Fibroblast of skin of scalp (primary cell): ENCODE measurements at places on chromosomes 4 and X.

DNA sequence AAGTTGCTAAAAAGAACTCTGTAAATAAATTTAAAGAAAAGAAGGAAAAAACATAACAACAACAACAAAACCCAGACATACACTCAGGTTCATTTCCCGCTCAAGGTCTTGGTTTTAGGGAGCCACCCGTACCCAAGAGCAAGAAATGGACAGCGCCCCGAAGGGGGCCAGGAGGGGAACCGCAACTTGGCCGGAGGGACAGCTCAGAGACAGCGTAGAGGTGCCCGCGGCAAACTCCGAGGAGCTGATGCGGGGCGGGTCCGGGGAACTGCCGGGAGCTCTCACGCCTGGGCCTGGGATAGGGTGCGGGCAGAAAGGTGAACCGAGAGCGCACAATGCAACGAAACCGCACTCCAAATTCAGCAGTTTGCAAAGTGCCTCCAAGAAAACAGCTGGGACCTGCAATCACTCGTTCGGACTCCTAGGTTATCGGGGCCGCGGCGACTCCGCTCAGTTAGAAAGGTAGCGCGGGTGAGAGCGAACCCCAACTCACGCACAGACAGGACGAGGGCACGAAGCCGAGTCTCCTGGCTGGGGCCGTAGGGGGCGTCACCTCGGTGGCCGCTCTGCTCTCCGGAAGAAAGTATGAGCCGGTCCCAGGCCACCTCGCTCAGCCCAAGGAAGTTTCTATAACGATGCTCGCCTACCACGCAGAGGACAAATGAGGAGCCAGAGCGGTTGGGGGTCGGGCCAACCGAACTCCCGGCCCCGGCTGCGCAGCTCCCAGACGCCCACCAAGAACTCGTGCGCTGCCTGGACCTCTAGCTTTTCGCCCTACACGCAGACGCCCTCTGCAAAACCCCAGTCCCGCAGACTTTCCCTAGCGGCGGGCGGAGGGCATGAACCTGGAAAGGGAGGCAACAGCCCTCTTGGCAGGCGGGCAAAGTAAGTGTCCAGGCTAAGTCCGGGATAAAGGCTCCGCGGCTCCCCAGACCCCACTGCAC lies 1.4 kb downstream of the NDNF start:
- DNase-seq = peak; percentile 61

DNA sequence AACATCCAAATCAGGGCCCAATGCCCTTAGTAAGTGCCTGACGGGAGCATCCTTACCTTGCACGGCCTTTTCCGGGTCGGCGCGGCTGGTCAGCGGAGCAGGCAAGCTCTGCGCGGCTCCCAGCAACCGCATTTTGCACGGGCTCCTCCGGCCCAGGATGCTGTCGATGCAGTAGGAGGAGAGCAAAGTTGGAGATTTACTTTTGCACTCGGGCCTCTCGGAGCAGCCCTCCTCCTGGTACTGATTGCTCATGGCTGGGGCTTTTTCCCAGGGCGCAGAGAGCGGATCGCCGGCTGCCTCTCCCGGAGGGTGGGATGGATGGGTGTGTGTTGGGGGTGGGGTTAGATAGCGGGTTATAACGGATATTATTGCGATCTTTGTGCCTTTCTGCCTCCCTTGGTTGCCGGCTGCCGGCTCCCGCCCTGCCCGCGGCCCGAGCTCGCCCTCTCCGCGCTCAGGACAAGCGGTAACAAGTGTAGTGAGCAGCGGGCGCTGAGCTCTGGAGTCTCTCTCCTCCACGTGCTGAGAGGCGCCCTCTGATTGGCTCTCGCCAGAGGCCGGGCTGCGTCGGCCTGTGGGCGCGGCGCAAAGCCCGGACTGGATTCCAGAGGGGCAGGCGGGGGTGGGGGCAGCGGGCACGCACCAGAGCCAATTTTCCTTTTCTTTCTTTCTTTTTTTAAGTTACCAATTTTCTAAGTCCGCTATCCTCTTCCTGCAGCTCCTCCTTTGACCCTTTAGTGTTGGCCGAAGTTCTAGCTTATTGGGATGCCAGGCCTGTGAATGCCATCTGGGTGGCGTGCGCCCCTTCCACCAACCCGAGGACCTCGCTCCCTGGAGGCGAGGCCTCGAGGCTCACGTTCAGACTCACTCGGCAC lies at the start of gene ARX:
Gene ARX, minus strand, starts transcription at position 480 of the 875 bp plus-strand sequence. Its CDS starts 228 bp downstream, at position 252.
- DNase-seq = peak; percentile 47

- no peak for DNase-seq
These were observed 313.2 kb downstream of the RAPGEF2 start for GRCh38 chr4:159416073-159416472.

DNA sequence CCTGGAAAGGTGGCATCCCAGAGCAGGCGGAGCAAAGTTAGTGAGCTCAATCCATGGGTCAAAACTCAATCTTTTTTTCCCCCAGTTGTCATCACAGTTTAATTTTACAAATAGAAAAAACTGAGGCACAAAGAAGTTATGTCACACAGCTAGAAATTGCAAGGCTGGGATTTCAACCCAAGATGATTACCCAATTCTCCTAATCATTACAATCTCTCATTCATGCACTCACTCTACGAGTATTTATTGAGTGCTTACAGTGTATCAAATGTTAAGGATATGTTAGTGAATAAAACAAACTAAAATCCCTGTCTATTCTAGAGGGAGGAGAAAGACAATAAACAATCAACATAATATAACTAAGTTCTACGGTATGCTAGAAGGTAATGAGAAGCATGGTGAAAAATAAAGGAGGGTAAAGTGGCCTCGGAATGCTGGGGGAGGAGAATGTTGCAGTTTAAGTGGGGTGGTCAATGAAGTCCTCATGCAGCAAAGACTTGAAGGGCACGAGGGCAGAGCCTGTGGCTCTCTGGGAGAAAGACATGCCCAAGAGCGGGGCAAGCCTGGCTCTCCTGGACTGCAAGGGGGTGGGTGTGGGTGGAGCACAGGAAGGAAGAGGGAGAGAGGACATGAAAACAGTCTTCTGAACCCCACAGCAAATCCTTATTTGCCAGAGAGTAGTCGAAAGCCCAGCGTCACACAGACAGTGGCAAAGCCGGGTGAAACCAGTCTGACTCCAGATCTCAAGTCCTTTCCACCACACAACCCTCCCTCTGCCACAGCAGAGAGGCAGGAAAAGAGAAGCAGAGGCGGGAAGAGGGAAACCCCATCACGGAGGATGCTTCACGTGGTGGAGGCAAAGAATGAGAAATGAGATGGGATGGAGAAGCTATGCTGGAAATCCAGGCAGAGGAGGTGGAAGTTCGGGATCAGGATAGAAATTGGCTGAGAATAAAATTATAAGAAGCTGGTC lies 48.3 kb downstream of the RAB33B start:
- no peak for DNase-seq

DNA sequence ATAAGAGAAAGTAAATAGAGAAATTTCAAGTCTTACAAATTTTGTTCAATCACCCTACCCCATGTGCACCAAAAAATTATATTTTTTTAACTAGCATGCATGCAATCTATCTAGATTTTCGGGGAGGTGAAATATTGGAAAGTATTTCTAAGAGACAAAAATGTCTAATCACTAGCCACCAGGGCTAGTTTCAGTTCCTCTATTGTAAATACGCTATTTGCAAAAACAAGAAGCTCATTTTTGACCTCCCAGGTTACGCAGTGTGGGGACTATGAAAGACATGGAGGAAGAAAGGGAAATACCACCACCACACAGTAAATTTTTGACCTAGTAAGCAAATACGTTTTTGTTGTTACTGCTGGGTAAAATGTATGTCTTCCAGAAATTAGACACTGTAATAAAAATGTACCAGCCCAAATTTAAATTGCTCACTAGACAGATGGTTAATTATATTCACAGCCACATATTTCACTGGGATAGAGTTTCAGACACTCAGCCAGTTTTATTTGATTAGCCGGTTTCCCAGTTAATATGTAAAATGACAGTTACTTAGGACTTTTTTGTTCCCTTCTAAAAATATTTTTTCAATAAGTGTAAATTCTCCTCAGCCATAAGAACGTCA lies 2.2 kb downstream of the NEXMIF start:
- no peak for DNase-seq

- no peak for DNase-seq
These were observed 9.9 kb downstream of the TADA2B start for GRCh38 chr4:7052923-7053715.

- no peak for DNase-seq
These were observed 656.3 kb downstream of the RPA4 start for GRCh38 chrX:97539970-97540519.

GRCh38 chr4:5144384-5144783 lies 93.1 kb downstream of the STK32B start:
- no peak for DNase-seq

GRCh38 chr4:31995943-31996901 lies 1276.1 kb downstream of the PCDH7 start:
- no peak for DNase-seq

GRCh38 chr4:30840571-30840970 lies 120.4 kb downstream of the PCDH7 start:
- peak; percentile 9 for DNase-seq

GRCh38 chr4:6893449-6894085 lies 16.1 kb upstream of the TBC1D14 start:
- peak; percentile 51 for DNase-seq

GRCh38 chrX:47358387-47359065 lies 11.9 kb upstream of the ZNF157 start:
- no peak for DNase-seq

DNA sequence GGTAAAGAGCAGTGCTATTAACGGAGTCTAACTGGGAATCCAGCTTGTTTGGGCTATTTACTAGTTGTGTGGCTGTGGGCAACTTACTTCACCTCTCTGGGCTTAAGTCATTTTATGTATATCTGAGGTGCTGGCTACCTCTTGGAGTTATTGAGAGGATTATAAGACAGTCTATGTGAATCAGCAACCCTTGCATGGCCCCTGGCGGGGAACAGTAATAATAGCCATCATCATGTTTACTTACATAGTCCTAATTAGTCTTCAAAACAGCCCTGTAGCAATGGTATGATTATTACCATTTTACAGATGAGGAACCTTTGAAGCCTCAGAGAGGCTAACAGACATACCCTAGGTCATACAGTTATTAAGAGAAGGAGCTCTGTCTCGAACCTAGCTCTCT lies 1.5 kb downstream of the HPRT1 start:
- DNase-seq = no peak

DNA sequence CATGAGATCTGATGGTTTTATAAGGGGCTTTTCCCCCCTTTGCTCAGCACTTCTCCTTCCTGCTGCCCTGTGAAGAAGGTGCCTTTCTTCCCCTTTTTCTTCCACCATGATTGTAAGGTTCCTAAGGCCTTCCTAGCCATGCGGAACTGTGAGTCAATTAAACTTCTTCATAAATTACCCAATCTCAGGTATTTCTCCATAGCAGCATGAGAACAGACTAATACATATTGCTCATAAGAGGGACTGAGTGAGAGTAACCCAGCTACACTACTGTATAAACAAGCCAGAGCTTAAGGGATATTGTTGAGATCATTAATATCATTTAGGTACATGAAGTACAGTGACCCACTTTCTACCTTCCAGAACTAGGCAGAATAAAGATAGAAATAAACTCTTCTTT lies 102.9 kb downstream of the TEX13A start:
- no peak for DNase-seq
